ENCODE measurements at places on chromosomes 6 and 20.
A peak's percentile ranks its signal among the peaks of the same experiment; 100 is the strongest.

DNA sequence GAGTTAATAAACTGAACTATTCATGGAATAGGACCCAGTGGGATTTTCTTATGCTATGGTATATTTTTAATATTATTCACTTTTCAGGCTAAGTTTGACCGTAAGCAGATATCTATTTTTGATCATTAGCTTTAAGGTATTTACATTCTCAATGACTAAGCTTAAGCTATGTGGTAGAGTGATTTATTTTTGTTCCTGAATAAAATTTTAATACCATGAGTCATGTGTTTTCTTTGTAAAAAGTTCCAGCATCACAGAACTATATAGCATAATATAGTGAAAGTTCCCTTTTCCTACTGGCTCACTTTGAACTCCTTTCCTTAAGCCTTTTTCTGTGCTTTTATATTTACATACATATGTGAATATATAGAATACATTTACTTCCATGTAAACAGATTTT is 75.8 kb downstream of the BCKDHB start:
- DNase-seq = peak; percentile 13

DNA sequence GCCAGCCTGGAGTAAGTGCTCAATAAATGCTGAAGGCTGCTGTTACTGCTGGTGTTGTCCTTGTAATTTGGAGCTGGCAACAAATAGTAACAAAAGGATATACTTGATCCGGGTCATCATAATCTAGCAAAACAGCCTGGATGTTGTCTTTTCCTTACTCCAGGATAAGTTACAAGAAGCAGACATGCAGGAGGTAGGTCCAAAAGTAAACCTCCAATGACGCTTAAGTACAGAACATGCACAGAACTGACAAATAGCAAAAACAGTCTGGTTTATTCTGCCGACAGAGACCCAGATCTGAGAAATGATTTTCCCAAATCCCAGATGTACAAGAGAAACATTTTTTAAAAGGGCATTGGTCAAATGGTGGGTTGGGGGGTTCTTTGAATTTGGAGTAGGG is 93.0 kb upstream of the KCNK16 start:
- DNase-seq = no peak

DNA sequence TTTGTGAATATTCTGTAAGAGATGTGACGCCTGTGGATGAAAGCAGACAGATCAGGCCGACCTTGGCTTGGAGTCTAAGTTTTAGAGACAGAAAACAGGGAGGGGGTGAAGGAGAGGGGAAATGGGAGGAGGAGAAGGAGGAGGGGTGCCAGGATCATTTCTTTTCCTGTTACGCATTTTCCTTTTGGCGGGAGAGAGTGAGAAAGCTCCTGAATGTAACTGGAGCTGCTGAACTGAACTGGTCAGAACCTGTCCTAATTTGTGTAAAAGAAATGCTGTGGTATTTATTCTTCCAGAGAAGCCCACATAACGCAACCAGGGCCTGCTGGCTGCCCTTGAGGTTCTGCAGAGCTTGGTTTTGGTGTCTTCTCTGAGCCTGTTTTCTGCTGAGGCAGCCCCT is 41.9 kb downstream of the UTRN start:
- no peak for DNase-seq

DNA sequence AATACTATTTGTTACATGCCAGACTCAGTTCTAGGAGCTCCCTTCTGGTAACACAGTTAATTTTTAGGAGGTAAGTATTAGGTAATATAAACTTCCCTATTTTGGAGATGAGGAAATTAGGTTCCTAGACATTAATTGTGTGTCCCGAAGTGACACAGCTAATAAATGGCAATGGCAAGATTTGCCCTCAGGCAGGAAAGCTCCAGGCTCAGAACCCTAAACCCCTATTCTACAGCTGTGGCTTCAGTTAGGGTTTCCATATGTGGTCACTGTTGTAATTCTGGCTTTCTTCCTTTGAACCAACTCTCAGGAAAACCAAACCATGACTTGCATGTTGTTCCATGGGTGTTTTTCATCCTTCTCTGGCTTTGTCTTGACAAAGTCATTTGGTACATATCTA is 188.2 kb downstream of the PLCB1 start:
- DNase-seq = no peak

DNA sequence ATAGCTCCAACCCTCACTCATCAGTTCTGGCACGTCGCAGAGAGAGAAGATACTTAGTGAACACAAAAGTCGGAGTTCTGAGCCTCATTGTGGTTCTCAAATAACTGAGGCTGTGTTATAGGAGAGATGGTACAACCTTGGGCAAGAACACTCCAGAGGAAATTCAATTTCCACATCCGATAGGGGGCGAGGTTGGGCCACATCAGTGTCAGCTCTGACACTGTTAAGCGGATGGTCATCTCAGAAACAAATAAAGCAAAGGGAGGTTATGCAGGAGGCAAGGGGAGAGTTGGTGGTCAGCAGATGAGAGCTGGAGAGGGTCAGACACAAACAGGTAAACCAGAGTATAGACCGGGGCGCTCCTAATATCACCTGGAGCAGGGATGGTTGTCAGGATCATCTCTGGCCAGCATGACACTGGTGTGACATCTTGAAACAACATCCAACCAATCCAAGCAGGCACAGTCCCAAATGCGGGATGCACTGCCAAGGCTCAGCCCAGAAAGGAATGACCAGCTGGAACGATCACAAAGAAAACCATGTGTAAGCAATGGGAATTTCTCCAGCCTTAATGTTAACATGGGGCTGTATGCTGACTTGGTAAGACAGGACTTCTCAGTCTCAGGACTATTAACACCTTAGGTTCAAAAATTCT is 331.8 kb downstream of the HACE1 start:
- peak; percentile 31 for DNase-seq

GRCh38 chr6:90818163-90818562 is 231.3 kb upstream of the MAP3K7 start:
- DNase-seq = no peak

DNA sequence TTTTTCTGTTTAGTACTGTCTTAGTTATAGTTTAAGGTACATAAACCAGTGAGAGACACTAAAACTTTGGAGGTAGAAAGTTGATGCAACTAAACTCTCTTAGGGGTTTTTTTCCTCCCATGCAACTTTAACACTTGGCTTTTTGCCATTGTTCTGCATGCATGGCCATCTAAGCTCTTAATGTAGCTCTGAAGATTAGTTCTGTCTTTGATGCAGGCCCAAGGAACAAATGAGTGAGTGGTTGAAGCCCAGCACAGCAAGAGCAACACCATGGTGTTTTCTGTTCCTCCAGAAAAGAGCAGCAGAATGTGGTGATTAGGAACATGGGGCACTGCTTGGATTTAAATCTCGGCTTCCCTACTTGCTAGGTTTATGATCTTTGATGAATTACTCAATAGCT is 89.3 kb downstream of the L3MBTL3 start:
- no peak for DNase-seq

GRCh38 chr20:62030834-62031434 is 34.7 kb downstream of the TAF4 start:
- DNase-seq = no peak

- DNase-seq = no peak
Observed at GRCh38 chr6:157806856-157807215, 16.2 kb upstream of the SNX9 start.

DNA sequence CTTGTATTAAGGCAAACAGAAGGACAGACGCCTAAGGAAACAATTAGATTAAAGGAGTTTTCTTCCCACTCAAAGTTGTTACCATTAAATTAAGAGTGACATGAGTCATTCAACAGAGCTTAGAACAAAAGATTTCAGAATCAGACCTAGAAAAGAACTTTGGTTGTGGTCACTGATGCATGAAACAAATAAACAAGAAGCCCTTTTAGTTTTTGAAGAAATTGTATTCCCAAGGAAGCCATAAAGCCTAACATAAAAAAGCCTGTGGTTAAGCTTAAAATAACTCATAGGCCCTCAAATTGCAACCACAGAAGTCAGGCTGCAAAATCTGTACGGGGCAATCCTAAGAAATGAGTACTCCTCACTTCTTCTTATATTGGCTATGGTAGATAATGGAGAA is 17.9 kb upstream of the TRIM26 start:
- DNase-seq = no peak

DNA sequence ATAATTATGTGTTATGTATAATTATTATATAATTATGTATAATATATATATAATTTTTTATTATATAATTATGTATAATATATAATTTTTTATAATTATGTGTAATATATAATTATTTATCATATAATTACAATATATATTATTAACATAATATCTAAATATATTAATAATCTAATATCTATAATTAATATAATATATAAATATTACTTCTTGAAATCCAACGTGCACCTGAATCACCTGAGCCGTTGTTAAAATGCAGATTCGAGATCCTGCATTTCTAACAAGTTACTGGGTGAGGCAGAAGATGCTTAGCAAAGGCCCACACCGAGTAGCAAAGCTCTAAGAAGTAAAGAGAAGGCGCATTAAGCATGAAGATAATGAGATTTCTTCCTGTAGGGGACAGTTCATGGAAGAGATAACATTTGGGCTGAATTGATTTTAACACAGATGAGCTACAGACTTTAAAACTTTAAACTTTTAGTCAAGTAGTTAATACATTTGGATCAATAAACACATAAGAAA is 406.4 kb upstream of the PLCB4 start:
- DNase-seq = no peak

- no peak for DNase-seq
Observed at GRCh38 chr6:160297310-160297709, 38.7 kb upstream of the SLC22A2 start.

DNA sequence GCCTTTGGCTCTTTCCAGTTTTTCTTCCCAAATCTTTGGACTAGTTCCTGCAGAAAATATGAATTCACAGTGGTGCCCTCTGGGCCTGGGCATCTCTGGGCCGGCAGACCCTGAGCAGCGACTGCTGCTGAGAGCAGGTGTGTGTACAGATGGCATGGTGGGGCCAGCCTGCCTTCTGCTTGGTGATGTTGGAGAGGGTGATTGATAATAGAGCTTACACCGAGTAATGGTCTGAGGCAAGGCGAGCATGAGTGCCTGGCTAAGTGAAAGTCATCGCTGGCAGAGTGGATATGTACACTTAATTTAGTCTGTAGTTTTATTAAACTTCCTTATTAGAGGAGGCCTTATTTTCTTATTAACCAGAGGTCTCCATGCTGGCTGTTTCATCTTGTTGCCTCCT is 156.9 kb downstream of the CDKAL1 start:
- no peak for DNase-seq

GRCh38 chr6:1491025-1491424 is 101.6 kb downstream of the FOXF2 start:
- DNase-seq = no peak

DNA sequence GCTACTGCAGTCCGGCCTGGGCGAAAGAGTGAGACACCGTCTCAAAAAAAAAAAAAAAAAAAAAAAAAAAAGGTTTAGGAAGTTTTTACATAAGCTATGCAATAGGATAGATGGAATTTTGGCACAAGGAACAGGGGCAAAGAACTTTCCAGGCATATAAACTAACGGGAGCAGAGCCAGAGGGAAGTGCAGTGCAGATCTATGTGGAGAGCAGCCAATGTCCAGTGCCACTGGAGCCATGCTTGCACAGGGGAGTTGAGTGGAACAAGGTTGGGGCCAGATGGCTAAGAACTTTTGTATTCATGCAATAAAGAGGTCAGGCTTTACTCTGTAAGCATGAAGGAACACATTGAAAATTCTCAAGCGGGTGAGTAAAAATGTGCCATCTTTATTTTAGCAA is 10.8 kb downstream of the SLC17A2 start:
- no peak for DNase-seq

DNA sequence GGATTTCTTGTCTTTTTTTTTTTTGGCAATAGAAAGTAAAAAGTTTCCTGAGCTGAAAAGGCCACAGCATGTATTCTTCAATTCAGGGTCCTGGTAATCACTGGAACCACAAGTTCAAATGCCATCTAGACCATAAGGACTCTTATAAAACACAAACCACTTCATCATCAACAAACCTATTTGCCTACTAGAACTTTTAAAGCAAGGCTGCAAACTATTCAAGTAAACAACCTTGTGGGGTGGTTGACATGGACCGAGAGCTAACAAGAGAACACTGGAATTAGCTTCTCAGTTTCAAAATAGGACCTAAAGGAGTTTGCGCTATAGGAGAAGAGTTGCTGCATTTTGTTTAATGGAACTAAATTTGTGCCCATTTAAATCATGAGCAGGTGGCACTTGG is 215.9 kb downstream of the ATXN1 start:
- no peak for DNase-seq

- DNase-seq = no peak
Observed at GRCh38 chr6:76240092-76240491, 167.6 kb upstream of the IMPG1 start.

DNA sequence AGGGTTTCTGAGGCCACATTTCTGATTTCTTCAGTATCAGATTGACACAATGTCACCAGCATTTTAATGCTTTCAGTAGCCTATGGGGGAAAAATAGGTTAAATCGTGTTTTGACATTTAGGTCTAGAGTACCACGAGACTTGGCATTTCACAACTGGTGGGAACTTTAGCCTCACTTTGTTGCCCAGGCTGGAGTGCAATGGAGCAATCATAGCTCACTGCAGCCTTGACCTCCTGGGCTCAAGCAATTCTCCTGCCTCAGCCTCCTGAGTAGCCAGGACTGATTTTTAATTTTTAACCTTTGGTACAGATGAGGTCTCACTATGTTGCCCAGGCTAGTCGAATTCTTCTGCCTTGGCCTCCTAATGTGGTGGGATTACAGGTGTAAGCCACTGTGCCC is 11.0 kb upstream of the ARMH2 start:
- no peak for DNase-seq

- DNase-seq = no peak
Observed at GRCh38 chr6:34157851-34158250, 12.0 kb upstream of the GRM4 start.

DNA sequence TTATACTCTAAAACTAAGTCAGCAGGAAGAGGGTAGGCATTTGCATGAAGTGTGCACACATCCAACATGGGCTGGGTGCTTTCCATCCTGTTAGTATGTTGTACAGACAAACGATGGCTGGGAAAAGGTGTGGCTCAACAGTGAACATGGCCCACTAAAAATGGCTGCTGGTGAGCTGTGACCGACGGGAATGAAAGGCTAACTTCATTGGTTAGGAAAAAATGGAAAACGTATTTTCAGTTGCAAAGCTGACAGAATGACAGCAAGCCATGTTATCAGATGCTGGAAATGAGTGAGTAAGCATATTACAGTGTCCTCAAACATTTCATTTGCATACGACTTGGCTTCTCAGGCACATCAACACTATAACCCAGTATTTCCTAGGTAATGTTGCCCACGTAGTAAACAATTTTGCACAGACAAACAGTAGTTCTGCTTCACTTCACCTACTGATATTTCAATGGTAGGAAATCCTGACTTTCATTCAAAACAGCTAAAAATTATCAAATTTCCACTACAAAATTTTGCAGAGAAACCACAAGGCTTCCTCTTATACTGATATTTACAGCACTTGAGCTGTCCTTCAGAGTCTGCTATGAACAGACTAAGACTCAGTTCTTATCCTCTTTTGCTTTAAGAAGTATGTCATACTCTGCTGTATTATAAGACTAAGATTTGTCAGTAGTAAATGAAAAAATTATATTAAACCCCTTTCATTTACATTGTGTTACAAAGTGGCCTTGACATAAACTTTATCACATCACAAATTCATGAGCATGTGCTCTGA is 98.9 kb downstream of the IRF4 start:
- DNase-seq = no peak

- no peak for DNase-seq
Observed at GRCh38 chr20:62785393-62785792, 10.9 kb upstream of the MRGBP start.

- DNase-seq = no peak
Observed at GRCh38 chr20:4694076-4694475, 27.6 kb upstream of the PRND start.

GRCh38 chr6:6392214-6393068 is 72.0 kb upstream of the F13A1 start:
- no peak for DNase-seq

- DNase-seq = no peak
Observed at GRCh38 chr20:63191400-63191799, 24.5 kb downstream of the YTHDF1 start.
